ENCODE measurements at places on chromosomes 1 and 21.

GRCh38 chr21:31410499-31411131 is 66.6 kb upstream of the TIAM1 start:
- H3K27me3 ChIP-seq, result no peaks in the 10 kb centered on the region
- no peaks in the 10 kb centered on the region for H3K36me3 ChIP-seq
- H3K4me3 ChIP-seq, result no peak overlapping the region
- DNase-seq, result no peak

DNA sequence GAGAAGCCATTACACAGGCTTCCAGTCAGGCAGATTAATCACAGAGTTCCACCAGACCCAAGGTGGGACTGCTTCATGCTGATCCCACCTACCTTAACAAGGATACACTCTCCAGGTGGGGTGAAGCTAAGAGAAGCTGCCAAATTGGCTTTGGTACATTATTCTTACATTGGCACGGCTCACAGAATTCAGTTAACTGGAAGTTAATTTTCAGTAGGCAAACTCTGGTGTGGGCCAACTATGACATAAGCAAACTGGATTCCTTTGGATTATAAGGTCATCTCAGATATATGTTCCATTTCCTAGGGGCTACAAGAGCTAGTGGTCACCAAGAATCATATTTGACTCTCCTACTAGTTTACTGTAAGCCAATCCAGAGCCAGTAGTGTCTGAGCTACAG is 448.8 kb upstream of the BEND5 start:
- no peak overlapping the region for H3K27ac ChIP-seq
- no peak overlapping the region for H3K4me3 ChIP-seq
- no peaks in the 10 kb centered on the region for H3K27me3 ChIP-seq
- H3K36me3 ChIP-seq, result no peaks in the 10 kb centered on the region
- no peak for DNase-seq
- H3K4me1 ChIP-seq, result no peaks in the 10 kb centered on the region

- no peaks in the 10 kb centered on the region for H3K36me3 ChIP-seq
- no peak overlapping the region for H3K27ac ChIP-seq
- no peak overlapping the region for H3K4me3 ChIP-seq
These were observed 27.6 kb upstream of the HUNK start for GRCh38 chr21:31845151-31845729.

DNA sequence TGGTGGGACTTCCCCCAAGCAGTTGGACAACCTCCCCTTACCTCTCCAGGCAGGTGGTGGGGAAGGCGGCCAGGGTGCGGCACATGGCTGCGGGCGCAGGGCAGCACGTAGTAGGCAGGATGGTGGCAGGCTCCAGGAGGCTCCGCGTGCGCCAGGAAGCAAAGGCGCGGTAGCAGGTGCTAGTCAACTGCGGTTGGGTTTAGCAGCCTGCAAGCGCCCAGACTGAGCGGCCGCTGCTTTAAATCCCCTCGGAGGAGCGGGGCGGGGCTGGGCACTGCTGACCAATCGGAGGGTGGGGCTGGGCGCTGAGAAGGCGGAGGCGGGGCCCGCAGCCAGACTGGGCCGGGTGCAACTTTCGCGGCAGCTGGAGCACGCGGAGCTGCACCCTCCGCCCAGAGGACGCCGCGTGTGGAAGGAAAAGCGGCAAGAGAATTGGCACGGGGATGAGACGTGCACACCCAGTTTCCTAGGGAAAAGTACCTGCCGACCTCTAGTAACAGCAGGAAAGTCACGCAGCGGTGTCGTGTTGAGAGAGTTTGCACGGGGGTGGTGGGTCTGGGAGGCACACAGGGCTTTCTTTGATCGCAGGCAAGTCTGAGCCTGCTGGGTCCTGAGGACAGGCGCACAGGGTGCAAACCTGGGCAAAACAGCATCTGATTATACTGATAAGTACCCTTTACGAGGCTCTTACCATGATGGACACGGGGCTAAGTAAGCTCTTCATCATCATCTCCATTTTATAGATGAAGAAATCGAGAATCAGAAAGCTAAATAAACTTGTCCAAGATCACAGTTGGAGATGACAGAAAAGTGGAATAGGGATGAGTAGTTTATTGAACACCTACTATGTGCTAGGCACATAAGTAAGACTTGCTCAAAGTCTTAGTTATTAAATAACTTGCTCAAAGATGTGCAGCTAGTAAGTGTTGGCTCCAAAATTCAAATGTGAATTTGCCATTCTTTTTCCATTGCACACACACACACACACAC is at the start of gene RGS16:
Gene RGS16, minus strand, starts transcription at position 215 of the 990 bp plus-strand sequence. Its CDS starts 130 bp downstream, at position 85.
- H3K27me3 ChIP-seq, result peaks cover 16% of the 10 kb centered on the region
- H3K4me1 ChIP-seq, result peaks cover 6% of the 10 kb centered on the region
- H3K36me3 ChIP-seq, result no peaks in the 10 kb centered on the region

DNA sequence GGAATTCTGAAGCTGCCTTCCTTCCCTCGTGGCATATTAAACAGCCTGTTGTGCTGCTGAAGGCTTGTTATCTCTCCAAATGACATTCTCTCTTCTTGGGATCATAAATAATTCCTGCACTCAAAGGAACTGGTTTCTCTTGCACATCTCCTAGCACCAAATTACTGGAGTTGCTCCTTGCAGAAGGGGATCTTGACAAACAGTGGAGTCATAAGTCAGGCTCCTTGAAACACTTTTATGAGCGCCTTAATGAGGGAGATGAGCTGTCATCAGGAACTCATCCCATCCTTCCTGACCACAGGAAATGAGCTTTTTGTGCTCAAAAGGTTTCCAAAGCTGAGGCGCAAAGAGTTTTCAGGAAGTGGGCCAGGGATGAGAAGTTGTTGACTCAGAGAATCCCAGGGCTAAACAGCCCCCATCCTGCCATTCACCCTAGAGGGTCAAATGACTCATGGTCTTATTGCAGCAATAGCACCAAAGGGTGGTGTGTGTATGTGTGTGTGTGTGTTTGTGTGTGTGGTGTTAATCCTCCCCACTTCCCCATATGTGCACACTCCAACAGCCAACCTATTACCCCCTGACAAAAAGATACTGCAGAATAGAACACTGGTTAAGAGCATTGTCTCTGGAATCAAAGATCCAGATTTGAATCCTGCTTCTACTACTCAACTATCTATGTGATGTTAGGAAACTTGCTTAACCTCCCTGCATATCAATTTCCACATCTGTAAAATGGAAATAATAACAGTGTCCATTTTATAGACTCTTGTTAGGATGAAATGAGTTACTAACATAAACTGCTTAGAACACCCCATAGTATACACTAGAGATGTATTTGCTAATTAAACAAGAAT is 2.8 kb upstream of the PHC2 start:
- H3K36me3 ChIP-seq, result no peaks in the 10 kb centered on the region
- peak; percentile 99 for DNase-seq
- H3K4me1 ChIP-seq, result peaks cover 25% of the 10 kb centered on the region
- no peak overlapping the region for H3K4me3 ChIP-seq
- no peaks in the 10 kb centered on the region for H3K27me3 ChIP-seq

- DNase-seq, result no peak
- H3K36me3 ChIP-seq, result peaks cover 2% of the 10 kb centered on the region
- H3K27ac ChIP-seq, result no peak overlapping the region
These were observed 30.5 kb upstream of the B3GALT2 start for GRCh38 chr1:193216920-193217319.

DNA sequence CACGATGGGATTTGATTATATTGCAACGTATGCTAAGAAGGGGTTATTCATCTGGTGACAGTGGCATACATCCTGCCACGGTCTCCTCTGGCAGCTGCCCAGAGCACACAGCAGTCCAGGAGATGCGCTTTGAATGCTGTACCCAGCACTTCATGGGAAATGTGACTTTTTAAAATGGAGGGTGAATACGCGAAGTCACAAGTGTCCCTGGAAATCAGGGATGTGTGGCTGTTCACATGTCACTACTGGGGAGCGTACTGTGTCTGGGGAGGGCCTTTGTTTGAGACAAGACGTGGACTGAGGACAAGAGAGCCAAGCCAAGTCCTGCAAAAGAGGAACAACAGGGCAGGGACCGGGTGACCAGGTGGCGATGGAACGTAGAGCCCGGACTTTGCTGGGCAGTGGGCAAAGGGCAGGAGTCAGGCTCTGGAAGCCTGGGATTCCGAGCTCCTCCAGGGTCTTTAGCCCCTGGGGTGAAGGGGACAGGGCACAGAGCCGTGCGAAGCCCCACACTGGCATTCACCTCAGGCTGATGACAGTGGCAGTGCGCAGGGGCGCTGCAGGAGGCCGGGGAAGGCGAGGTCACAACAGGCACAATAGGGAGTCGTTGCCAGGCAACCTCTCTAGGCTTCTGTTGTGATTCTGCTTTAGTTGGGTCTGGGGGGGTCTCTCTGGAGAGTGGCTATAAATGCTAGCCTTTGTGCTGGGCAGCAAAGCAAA is 11.4 kb upstream of the ZBTB21 start:
- H3K27me3 ChIP-seq, result peaks cover 4% of the 10 kb centered on the region
- H3K4me3 ChIP-seq, result no peak overlapping the region
- no peak for DNase-seq
- H3K36me3 ChIP-seq, result no peaks in the 10 kb centered on the region
- no peak overlapping the region for H3K27ac ChIP-seq
- H3K4me1 ChIP-seq, result peaks cover 10% of the 10 kb centered on the region

DNA sequence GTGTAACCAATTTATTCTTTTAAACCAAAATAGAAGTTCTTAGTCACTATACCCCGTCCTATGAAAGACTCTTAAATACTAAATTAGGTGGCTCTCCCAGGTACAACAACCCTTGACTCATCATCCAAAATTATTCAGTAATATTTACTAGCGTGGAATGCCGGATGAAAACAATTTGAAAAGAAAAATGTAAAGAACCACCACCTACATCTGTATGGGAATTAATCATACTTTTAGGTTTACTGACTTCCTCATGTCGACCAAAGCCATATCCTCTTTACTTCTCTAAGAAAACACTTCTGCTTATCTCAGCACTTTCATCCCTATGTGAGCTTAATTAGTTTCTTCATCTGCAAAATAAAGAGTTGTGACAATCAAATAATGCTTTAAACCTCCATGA is 139.6 kb downstream of the AKT3 start:
- no peak overlapping the region for H3K27ac ChIP-seq
- H3K36me3 ChIP-seq, result no peaks in the 10 kb centered on the region
- no peak for DNase-seq
- H3K4me1 ChIP-seq, result peaks cover 2% of the 10 kb centered on the region
- H3K27me3 ChIP-seq, result no peaks in the 10 kb centered on the region
- no peak overlapping the region for H3K4me3 ChIP-seq

DNA sequence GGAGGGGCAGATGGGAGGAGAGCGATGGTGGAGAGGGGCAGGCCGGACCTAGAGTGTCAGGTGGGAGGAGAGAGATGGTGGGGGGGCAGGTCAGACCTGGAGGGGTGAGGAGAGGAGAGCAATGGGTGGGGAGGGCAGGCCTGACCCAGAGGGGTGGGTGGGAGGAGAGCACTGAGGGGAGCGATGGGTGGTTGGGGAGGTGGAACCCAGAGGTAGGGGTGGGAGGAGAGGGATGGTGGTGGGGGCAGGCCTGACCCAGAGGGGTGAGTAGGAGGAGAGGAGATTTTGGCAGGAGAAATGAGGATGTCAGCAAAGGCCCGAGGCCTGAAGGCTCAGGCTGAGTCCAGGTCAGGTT is 157.3 kb upstream of the VAMP3 start:
- no peak overlapping the region for H3K27ac ChIP-seq
- no peak overlapping the region for H3K4me3 ChIP-seq
- DNase-seq, result no peak
- H3K27me3 ChIP-seq, result no peaks in the 10 kb centered on the region
- H3K4me1 ChIP-seq, result no peaks in the 10 kb centered on the region
- H3K36me3 ChIP-seq, result no peaks in the 10 kb centered on the region

DNA sequence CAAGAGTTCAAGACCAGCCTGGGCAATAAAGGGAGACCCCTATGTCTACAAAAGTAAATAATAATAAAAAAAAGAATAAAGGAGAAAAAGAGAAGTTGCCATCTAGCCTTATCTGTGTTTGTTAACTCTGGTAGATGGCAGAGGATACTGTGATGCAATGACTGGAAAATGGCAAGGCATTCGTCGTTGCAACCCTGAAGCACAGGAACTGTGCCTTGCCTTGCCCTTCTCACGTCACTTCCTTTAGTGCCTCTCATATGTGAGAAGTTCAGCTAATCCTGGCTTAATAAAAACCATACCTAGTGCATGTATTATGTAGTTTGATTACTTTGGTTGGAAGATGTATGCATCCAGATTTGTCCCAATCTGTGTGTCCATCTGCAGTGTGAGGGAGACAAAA is 25.8 kb upstream of the PIGC start:
- DNase-seq, result no peak
- H3K27me3 ChIP-seq, result no peaks in the 10 kb centered on the region
- H3K4me1 ChIP-seq, result no peaks in the 10 kb centered on the region
- H3K36me3 ChIP-seq, result no peaks in the 10 kb centered on the region
- H3K4me3 ChIP-seq, result no peak overlapping the region
